Stimulated activated CD8-positive, alpha-beta memory T cell treated with anti-CD3 and anti-CD28 coated beads, Interleukin-2, amount 100 ng/mL, for 1 hour (primary cell): ENCODE measurements at places on chromosomes 2 and 18.

DNA sequence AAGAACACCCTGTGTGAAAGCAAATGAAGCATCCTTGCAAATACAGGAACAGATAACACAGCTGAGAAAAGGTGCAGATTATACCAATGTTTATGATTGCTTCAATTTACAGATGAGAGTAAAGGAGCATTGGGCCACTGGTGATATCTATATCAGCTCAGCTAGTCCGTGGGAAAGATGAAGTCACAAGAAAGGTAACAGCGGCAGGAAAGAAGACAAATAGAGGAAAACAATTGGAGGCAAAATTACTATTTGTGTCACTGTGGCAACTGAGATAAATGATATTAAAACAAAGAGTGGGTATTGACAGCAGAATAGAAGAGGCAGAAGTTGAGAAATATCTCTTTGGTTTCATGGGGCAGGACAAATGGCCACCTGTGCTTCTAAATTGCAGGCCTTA is 121.2 kb upstream of the CAVIN2 start:
- DNase-seq = no peak

- no peak for DNase-seq
These were observed 51.3 kb upstream of the FOSL2 start for GRCh38 chr2:28341208-28341891.

GRCh38 chr2:241770185-241770935 is 6.3 kb upstream of the GAL3ST2 start:
- no peak for DNase-seq

DNA sequence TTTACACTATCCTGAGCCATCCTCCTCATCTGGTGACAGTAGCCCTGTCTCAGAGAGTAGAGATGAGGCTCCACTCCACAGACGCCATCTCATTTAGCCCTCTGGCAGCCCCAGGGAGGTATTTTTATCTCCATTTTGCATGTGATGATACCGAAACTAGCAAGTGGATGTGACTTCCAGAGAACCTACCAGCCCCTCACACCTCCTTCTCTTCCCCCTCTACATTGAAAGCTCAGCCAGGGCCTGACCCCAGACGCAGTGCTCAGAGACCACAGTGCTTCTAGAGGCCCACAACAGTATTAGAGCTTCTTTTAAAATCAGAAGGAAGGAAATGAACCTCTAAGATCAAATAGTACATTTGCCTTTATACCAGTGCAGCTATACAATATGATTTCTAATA is 8.3 kb downstream of the GYPC start:
- DNase-seq = no peak

GRCh38 chr18:3605954-3606443 is 156.0 kb downstream of the TGIF1 start:
- no peak for DNase-seq

DNA sequence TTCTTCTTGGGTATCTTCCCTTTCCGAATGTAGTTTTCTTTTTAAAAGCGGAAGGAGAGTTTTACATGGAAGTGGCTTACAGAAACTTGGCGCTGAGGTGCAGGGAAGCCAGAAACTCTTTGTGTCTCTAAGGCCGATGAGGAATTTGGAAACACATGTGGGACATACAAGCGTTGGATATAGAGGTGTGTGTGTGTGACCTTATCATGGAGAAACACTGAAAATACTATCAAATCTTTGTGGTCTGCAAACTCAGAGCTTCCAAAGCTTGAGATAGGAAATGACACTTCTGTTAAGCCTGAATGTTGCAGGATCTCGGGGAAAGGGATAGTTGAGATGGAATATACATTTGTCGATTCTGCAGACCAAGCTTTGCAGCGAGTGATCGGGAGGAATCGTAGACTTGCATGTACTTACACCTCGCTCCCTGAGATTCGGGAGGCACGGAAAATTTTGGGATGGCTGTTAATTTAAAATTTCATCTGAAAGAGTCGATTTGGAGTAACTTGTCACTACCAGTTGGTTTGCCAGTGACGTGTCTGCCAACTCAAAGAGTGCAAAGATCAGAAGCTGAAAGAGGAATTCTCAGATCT is 1.0 kb downstream of the NAB1 start:
- DNase-seq = no peak

GRCh38 chr2:46332686-46333281 is 35.6 kb downstream of the EPAS1 start:
- no peak for DNase-seq

GRCh38 chr18:24014062-24014985 is at the start of gene TTC39C:
Gene TTC39C, plus strand, starts transcription at chr18:24014754. Its CDS starts 118 bp downstream, at chr18:24014872.
- peak; percentile 65 for DNase-seq

DNA sequence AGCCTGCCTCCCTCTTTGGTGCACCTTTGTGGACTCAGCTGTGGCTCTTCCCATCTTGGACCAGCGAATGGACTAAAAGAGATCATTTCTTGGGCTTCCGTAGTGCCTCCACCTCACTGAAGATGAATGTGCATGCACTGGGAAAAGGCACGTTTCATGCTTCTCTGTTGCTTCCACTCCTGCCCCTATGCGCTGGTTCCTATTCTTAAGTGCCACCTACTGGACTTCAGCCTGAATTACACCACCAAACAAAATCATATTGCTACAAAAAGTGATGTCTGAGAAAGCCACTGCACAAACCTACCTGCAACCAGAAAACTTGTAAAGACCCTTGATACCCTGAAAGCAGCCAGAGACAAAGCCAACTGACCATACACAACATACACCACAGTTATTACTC is 695.6 kb downstream of the TSN start:
- no peak for DNase-seq

- no peak for DNase-seq
These were observed 135.5 kb downstream of the NDUFA10 start for GRCh38 chr2:239889641-239890121.

DNA sequence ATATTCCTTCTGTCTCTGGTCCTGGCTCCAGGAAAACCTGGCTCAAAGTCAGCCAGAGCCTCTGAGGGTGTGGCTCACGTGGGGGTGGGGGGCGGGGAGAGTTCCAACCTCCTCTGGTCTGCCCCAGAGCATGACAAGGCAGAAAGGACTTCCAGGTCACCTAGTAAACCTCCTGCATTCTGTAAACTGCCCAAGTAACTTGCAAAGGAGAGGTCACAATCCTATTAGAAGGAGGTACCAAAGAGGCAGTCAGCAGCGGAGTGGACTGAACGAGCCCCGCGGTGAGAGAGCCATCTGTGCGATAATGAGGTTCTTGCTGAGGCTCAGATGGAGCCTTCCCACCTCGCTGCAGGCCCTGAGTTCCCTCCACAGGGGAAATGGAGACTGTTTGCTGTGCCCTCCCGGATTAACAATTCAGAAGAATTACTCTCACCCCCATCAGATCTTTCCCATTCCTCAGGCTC is 58.9 kb upstream of the GATA6 start:
- no peak for DNase-seq

GRCh38 chr2:208466920-208467298 is 60.3 kb downstream of the PTH2R start:
- no peak for DNase-seq

GRCh38 chr2:133667085-133667484 is 98.8 kb upstream of the NCKAP5 start:
- DNase-seq = no peak

DNA sequence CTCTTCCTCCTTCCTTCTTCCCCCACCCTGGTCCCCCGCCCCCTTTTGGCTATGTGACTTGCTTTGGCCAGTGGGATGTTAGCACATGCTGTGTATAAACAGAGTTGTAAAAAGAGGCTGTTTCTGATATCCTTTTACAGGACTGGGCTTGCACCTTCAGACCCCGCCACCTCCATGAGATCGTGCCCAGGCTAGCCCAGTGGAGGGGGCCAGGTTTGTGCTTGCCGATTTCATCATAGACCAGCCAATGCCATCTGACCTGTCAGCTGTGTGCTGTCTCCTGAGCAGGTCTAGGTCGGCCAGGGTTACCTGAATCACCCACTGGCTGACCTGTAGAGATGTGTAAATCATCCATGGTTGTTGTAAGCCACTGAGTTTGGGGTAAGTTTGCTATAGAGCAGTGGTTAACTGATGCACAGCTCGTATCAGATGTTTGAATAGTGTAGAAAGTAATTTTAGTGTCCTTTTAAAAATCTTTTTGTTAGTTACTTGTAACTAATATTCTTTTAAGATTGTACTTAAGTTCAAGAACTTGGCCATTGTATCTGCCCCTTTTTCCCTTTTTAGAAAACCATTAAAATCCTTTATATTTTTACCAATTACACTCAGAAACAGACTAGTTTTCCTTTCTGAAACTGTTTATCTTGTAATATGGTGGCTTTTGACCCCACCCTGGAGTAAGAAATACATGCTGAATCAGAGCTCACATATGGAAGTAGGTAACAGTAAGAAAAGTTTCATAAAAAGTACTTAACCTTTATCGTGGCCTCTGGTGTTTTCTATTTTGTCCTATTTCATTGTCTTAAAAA is 122.0 kb upstream of the MGAT5 start:
- no peak for DNase-seq

GRCh38 chr18:64244571-64244970 is 95.7 kb upstream of the LINC00305 start:
- DNase-seq = no peak

DNA sequence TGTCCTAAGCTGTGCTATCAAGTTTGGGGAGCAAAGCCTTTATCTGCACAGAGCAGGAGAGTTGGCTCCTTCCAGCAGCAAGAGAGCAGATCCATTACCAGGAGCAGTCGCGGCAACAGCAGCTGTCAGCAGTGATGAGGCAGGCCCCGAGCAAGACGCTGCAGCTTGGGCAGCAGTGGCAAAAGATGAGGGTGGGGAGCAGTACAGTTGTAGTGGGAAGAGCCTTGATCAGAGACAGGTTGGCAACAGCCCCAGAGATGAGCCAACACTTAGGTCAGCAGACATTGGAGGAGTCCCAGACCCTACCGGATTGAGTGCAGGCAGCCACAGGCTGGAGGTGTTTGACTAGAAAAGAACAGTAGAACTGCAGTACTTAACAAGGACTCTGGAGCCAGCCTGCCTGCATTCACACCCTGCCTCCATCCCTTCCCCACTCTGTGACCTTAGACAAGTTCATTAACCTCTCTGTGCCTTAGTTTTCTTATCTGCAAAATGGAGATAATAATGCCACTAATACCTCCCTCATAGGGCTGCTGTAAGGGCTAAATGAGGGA is 117.1 kb upstream of the SERTAD2 start:
- DNase-seq = no peak

DNA sequence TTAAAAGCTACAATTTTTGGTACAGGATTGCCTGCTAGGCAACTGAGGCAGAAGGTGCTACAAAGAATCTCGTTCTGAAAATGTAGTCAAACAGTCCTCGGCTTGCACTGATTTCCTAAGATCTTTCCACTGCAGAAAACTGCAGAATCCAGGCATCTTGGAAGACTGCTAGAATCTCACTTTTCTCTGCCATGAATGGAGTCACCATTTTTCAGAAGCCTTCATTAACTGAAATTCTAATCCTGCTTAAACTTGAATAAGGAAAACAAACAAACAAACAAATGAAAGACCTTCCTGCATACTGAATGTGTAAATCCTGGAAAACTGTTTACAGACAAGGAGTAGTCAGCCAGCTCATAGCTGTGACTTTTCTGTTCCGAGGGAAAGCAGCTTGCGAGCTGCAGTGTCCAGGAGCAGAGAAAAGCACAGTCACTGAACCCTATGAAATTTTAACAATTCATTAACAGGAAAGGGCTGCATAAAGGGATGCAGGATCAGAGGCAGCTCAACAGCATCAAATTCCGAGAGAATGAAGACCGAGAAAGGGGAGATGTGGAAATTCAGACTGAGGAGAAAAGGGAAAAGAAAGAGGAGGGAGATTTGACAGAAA is 210.5 kb upstream of the PIK3C3 start:
- no peak for DNase-seq

- no peak for DNase-seq
These were observed 26.5 kb upstream of the CREB1 start for GRCh38 chr2:207503234-207503633.

- DNase-seq = no peak
These were observed 151.9 kb downstream of the DOCK10 start for GRCh38 chr2:224890372-224890771.

DNA sequence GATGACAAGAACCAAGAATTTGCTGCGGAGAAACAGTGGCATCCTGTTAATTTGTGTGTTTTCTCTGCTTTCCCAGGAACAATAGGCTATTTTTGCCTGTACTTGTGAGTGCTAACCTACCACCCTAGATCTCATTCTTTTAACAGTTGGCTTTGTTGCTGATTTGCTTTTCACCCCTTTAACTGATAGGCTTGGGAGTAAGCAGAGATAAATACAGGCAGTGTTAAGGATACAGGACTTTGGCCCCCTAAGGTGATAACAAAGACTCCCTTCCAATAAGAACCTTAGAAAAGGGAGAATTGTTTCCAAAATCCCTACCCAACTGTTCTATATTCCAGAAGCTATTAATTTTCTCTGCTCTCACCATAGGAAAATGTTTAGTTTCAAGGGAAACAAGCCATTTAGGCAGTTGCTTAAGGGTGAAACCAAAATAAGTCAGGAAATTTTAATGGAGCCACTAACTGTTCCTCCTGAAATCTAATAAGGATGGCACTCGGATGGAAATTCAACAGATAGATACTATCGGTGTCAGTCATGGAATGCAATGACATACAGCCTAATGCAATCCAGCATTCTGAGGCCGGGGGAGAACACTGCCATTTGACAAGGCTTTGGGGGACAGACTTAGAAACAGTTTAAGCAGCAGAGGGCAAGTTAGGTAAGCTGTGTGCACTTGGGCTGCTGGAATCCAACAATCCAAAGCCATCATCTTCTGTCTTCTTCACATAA is 238.8 kb downstream of the RNF152 start:
- no peak for DNase-seq

- DNase-seq = no peak
These were observed 66.3 kb upstream of the NABP1 start for GRCh38 chr2:191611614-191612013.

DNA sequence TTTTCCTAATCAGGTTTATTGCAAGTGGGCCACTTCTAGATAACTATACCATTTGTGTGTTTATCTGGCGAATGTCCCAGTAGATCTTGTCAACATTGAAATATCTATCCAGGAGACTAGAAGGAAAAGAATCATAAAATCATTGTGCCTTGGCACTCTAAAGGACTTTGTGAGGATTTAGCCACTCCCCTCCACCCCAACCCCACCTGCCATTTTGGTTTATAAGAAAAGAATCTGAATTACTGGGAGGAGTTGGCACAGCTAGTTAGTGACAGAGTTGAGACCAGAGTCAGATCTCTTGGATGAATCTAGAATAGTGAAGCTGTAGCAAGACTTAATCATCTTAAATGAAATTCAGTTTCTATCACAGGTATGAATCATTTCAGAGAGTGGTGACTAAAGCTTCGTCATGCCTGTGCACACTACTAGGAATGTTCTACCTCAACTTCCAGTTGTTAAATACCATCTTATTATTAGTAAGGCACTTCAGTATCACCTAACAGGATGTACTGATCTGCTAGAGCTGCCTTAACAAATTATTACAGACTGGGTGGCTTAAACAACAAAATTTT is 212.7 kb upstream of the SLC14A2 start:
- DNase-seq = no peak

GRCh38 chr18:50297621-50298442 is 10.3 kb upstream of the CXXC1 start:
- DNase-seq = peak; percentile 45

DNA sequence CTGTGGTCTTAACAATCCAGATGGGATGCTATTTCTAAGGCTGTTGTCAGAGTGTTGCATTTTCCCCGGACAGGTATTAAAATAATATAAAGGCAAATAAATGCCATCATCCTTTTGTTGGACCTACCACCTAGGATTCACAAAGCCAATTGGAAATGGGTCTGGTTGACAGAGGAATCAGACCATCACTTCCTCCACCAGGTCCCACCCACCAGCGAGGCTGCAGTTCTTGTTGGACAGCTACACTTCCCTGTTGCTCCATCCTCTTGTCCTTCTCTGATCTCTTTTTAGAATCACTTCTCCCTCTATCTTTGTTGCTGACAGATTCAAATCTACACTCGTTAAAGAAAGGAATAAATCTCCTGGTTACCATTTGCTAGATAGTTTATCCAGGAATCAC is 1.1 kb downstream of the TMEM169 start:
- DNase-seq = no peak
